Femur (tissue), 1 donor: ENCODE measurements at places on chromosomes 5 and 9.
A peak's percentile ranks its signal among the peaks of the same experiment; 100 is the strongest.

DNA sequence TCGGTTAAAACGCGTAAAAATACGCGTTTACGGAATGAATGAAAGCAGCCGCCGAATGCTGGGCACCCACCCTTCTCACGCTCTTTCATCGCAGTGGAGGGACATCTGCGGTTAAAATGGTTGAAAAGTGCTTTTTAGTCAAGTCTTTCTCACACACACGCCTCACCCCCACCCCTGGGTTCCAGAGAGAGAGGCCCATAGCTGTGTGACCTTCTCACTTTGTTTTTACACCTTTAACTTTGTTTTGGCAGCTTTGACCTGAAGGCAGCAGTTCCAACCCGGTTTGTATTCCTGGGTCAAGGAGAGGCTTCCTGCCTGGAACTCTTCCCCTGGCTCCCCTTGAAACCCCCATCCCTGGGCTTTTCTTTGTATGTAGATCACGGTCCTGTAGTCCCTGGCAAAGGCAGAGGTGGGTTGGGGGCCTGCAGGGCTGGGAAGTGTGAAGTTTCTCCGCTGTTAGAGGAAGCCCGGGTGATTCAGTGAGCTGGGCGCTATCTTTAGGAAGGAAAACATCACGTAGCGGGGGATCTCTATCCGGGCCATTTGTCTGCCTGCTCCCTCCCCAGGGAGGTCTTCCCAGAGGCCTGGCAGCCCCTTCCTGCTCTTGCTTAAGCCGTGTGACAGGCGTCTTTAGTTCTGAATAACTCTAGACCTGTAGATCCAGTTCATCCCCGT, 29.6 kb downstream of the SPRY4 start:
- DNase-seq, result no peak

- DNase-seq, result no peak
These were observed 1498.8 kb downstream of the MAT2B start for GRCh38 chr5:165004175-165004574.

GRCh38 chr9:69605406-69605805, 66.8 kb downstream of the APBA1 start:
- DNase-seq, result no peak

DNA sequence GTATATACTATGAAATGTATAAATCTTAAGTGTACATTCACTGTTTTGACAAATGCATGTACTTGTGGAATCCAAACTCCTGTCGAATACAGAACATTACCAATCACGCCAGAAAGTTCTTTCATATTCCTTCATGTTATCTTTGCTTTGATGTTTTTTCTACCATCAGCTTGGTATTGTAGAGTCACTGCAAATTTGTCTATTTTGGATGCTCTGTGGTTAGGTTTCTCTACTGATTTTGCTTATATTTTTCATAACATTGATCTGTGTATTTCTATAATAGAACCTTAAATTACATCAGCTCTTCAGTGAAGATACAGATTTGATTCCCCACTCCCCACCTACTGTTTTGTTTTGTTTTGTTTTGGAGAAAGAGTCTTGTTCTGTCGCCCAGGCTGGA, 30.8 kb downstream of the HABP4 start:
- DNase-seq, result no peak

DNA sequence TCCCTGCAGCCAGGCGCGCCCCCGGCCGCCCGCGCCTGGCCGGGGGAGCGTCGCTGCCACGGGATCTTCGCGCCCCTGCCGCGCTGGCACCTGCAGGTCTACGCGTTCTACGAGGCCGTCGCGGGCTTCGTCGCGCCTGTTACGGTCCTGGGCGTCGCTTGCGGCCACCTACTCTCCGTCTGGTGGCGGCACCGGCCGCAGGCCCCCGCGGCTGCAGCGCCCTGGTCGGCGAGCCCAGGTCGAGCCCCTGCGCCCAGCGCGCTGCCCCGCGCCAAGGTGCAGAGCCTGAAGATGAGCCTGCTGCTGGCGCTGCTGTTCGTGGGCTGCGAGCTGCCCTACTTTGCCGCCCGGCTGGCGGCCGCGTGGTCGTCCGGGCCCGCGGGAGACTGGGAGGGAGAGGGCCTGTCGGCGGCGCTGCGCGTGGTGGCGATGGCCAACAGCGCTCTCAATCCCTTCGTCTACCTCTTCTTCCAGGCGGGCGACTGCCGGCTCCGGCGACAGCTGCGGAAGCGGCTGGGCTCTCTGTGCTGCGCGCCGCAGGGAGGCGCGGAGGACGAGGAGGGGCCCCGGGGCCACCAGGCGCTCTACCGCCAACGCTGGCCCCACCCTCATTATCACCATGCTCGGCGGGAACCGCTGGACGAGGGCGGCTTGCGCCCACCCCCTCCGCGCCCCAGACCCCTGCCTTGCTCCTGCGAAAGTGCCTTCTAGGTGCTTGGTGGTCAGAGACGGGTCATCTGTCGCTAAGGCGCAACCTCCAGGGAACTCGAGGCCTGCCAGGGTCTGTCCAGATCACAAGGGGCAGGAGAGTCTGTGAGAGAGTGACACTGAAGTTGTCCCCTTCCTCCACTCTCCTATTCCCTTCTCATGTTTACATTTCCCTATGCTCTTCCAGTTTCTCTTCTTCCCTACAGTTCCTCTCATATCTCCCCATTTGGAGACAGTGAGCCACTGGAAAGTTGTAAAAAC, 1.3 kb downstream of the GPR150 start:
- DNase-seq, result peak; percentile 48

DNA sequence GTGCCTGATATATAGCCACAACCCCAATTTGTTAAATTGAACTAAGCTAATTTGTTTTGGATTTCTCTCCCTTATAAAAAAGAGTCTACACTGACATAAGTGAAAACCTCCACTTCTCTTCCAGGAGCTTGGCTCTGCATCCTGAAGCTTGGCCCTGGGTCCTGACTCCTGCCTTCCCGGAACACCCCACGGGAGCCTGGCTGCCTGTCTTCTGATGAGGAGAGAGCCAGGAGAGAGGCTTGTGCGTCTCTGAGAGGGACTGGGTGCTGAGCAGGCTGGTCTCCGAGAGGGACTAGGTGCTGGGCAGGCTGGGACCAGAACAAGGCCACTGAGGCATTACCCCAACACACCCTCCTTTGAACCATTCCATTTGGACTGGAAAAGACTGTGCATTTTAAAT, 6.5 kb upstream of the PTGES start:
- peak; percentile 32 for DNase-seq

DNA sequence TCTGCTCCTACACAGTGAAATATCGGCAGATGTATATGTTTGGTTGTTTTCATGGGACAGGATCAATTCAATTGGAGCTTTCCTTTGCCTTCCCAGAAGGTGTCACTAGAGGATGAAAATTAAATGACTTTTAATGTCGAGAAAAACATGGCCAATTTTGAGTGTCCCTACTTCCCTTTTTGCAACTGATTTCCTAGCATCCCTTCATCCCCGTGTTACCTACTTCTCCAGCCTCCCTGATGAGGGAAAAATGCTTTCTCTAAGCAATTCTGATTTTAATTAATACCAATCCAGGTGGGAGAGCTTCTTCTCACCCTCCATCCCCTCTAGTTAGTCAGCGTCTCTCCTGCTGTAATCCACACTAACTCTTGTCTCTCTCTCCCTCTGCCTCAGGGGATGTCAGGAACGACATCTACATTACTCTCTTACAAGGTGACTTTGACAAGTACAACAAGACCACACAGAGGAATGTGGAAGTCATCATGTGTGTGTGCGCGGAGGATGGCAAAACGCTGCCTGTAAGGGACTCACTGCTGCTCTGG, 64.9 kb downstream of the DOCK2 start:
- DNase-seq, result no peak

DNA sequence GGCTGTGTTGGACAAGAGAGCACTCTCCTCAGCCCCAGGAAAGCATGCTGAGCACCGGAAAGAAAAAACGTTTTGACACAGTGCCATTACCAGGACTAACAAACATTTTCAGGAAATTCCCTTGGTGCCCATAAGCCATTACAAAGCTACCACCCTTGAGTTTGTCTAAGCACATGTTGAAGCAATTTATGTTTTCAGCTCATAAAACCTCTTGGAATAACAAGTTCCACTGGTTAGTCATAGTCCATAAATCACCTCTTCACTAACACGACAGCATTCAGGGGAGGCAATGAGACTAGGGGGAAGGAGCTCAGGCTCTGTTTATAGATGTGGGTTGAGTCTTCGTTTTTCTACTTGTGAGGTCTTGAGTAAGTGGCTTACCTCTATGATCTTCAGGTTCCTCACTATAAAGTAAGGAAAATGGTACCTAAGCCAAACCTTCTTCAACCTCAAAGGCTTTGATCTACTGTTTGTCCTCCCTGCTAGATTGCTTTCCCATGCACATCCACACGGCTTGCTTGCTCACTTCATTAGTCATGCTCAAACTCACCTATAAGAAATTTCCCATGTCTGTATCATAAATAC, 65.4 kb downstream of the DRD1 start:
- DNase-seq, result no peak

DNA sequence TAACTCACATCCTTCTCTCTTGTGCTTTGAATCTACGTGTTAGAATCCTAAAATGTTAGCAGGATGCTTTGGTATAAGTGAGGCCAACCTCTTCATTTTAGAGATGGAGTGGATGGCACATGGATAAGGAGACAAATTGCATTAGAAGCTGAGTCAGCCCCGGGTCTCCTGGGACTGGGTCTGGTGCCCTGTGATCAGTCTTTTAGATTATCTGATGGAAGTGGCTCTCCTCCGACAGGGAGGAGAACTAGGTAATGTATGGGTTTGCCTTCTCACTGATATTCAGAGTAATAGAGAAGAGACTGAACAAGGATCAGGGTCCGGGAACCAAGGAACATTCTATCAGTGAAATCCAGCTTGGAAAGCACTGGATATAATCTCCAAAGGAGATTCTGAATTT, 74.9 kb upstream of the TNFSF8 start:
- no peak for DNase-seq

DNA sequence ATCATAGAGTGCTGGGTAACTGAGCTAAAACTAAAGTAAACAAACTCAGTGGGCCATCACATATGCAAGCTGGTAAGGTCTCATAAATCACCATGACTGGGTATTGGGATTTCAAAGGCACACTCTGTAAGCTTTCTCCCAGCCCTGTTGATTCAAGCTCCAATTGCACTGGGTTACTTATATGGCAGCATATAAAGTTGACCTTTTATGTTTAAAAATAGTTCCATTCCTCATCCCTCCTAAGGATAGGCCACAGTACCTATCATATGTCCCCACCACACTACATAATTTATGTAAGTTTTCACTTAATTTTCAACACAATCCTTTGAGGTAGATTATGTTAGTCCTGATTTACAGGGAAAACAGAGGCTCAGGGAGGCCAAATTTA, 438.4 kb downstream of the RAB3C start:
- DNase-seq, result no peak

- DNase-seq, result no peak
These were observed 1.2 kb downstream of the CKMT2 start for GRCh38 chr5:81234299-81234698.

GRCh38 chr5:124353016-124353415, 393.4 kb downstream of the ZNF608 start:
- no peak for DNase-seq

- no peak for DNase-seq
These were observed 650 bp downstream of the MRRF start for GRCh38 chr9:122265149-122265915.

GRCh38 chr9:114804505-114804904, 1.3 kb downstream of the TNFSF15 start:
- peak; percentile 50 for DNase-seq

- no peak for DNase-seq
These were observed 267.4 kb downstream of the GAS1 start for GRCh38 chr9:86679909-86680308.

- DNase-seq, result no peak
These were observed 2.4 kb upstream of the OR1K1 start for GRCh38 chr9:122797316-122798063.

GRCh38 chr9:99026956-99027298, 78.0 kb upstream of the TGFBR1 start:
- DNase-seq, result peak; percentile 17

DNA sequence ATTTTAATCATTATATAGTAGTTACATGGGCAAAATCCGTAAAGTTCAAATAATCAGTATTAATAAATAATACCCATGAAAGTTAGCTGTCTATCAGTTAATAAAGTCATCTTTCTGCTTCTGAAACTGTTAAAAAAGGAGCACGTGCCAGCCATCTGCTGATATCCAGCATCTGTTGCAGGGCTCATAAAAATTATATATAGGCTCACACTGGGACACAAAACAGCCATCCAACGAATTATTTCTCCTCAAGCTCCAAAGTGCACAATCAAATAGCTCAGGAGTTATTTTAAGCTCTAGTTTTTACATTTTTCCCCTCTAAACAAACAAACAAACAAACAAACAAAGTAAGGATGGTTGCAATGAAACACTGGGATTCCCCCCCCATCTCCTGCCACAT, 48.3 kb downstream of the MRPS27 start:
- no peak for DNase-seq

DNA sequence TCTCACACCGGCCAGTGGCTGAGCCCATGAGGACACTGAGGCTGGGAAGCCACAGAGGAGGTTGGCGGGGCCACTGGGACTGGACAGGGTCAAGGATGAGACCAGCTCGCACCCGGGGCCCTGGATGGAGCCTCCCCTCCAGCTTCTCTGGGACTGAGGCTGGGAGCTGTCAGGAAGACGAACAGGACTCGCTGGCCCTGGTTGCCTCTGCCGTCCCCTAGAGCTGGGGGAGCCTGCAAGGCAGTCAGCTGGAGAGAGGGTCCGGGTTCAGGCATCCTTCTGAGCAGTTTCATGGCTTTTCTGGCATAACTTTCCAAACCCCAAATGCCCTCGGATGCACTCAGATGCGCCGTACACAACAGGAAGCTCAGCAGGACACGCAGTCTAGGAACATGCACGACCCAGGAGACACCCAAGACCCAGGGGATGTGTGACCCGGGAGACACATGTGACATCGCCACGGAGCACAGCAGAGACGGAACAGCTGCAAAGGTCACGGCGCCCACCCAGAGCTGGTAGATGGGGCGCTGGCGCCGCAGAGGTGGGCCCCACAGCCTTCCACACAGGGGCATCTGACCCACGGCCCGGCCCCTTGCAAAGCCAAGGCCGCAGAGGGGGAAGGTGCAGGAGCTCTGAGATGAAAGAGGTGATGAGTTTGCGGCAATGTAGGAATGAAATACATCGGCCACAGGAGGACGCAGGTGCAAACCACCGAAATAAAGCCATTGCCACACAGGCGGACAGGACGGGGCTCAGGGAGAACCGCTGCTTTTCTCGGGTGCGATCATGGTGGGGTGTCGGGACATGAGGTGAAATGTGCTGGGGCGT, 17.1 kb downstream of the TPPP start:
- DNase-seq, result peak; percentile 19

GRCh38 chr5:87645224-87645623, 232.5 kb upstream of the CCNH start:
- DNase-seq, result no peak

- DNase-seq, result no peak
These were observed 74.8 kb downstream of the ST8SIA4 start for GRCh38 chr5:100828071-100828897.

DNA sequence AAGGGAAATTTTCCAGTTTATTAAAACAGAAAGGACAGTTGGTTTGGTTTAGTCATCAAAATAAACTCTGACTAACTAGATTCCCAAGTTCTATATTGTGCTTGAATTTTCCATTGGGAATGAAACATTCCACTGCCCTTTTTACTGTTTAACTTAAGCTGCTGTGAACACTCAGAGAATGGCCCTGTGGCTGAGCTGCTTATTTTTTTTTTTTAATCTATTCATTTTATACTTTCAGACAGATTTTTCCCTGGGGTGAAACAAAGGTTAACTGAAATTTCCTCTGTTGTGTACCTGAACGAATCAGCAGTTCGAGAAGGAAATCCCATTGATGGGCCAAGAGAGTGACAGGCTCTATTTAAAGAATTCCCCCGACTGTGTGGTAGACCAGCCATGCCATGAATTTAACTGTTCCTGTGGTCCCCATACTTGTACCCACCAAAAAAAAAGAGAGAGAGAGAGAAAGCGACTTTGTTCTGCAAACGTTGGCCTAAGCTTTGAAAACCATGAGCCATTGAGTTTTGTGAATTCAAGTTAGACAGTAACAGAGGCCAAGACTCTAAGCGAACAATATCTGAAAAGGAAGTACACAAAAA, 138.7 kb upstream of the GRHPR start:
- DNase-seq, result no peak
